ENCODE measurements at places on chromosomes 13 and 19.

- DNase-seq = no peak
These were observed 115.8 kb upstream of the TMTC4 start for GRCh38 chr13:100790405-100790804.

GRCh38 chr13:67806796-67807195 is 576.7 kb upstream of the PCDH9 start:
- no peak for DNase-seq

DNA sequence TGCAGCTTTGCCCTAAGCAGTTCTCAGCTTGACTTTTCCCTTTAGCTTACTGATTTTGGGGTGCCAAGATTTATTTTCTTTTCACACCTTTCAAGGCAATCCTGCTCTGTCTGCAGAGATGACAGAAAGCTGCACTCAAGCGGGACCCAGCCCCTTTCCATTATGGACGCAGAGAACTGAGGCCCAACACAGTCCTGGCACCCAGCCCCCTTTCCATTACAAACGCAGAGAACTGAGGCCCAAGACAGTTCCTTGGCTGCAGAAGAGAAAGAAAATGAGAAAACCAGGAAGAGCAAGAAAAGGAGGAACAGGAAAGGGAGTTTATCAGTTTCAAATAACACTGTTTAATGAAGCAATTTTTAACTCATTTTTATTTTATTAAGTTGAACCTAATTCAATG is 36.8 kb upstream of the ATP11A start:
- no peak for DNase-seq

DNA sequence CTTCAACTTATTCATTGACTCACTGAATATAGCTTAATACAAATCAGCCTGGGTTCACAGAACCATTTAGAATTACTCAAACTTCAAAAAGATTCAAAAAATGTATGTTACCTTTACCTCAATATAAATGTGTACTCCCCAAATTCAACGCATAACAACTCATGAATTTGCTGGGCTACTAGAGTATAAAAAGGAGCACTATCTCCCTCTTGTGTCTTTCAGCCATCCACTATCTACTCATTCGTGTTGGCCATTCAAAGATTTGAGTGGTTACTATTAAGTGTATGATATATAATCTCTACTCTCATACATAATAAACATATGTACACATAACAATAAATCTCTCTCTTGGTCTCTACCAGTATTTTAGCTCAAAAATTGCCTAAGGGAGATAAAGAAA is 20.3 kb downstream of the INTS6 start:
- DNase-seq = no peak

- DNase-seq = no peak
These were observed 507.4 kb downstream of the DACH1 start for GRCh38 chr13:71359641-71360040.

GRCh38 chr19:3080286-3080685 is 13.9 kb upstream of the GNA11 start:
- no peak for DNase-seq

DNA sequence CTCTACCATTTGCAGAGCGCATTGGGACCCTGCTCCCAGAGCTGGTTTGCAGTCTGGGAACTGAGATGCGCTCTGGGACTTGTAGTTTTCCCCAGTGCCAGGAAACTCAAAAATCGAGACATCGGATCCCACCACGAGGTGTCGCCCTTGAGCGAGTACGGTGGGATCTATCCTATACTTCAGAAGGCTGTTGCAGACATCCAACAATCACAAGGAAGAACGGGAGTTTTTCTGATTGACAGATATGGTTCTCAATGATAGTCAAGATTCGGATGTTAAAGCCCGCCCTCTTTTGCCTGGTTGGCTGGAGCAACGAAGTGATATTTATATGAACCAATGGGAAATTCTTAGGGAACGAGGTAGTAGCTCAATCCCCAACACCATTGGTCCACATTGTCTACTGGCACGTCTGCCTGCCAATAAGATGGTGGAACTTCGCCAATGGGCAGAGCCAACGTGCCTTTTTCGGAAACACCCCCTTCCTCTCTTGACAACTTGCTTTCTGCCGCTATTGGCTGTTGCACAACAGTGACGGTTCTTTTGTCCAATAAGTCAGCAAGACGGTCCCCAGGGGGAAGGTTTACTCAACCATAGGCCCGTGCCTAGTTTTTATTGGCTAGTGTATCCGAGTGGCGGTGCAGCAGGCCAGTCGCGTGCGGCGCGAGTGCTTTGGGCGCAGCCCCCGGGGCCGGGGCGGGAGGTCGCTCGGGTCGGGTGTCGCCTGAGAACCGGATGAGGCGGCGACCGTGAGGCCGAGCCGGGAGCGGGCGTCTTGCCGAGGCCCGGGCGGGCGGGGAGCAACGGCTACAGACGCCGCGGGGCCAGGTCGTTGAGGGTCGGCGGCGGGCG is at the start of gene DNM2:
DNM2 (plus strand) TSS at position 724 of the 849 bp plus-strand sequence. CDS start 164 bp downstream, outside the sequence.
- peak; percentile 93 for DNase-seq

DNA sequence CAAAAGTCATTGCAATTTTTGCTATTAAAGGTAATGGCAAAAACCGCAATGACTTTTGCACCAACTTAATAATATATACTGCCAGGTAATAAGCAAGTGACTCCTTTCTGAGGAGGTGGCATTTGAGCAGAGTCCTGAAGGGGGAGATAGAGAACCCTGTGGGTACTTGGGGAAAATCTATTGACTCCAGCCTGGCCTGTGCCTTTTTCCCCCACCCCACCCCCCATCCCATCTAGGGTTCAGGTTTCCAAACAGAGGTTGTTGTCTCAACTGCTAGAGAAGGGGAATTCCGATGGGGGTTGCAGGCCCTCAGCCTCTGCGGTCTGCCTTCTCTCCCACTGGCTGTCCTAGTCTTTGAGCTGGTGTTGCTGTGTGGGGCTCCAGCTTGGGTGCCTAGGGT is 11.5 kb downstream of the S1PR2 start:
- no peak for DNase-seq

GRCh38 chr13:84137292-84137691 is 255.0 kb upstream of the SLITRK1 start:
- no peak for DNase-seq

DNA sequence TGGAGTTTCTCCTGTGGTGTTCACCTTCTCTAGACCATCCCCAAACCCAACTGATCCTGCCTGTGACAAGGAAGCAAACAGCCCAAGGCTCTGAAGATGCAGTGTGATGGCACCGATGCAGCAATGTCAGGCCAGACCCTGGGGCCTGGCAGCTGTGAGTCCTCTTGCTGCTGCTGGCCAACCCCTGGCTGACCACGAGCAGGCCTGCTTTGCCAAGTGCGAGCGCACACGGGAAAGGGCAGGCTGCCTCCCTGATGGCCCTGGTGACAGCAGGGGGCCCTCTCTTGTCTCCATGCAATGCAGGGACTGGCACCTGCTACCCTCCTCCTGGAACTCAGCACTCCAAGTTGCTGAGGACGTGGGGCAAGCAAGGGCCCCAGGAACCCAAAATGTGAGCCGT is 5.4 kb upstream of the VSTM2B start:
- no peak for DNase-seq

DNA sequence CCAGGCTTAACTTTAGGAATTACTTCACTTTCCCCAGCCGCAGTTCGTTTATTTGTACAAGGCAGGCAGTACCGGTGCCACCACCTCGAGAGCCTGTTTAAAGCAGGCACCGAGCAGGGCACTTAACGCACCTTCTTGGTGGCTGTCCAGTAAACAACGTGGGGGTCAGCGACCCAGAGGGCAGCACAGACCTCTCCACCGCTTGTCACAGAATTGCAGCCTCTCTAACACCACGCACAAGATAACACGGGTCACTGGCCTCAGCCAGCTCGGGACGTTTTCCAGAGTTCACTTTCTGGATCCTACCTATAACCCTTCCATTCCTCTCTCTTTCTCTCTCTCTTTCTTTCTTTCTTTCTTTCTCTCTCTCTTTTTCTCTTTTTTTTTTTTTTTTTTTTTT is 16.8 kb upstream of the ELAVL1 start:
- DNase-seq = no peak

DNA sequence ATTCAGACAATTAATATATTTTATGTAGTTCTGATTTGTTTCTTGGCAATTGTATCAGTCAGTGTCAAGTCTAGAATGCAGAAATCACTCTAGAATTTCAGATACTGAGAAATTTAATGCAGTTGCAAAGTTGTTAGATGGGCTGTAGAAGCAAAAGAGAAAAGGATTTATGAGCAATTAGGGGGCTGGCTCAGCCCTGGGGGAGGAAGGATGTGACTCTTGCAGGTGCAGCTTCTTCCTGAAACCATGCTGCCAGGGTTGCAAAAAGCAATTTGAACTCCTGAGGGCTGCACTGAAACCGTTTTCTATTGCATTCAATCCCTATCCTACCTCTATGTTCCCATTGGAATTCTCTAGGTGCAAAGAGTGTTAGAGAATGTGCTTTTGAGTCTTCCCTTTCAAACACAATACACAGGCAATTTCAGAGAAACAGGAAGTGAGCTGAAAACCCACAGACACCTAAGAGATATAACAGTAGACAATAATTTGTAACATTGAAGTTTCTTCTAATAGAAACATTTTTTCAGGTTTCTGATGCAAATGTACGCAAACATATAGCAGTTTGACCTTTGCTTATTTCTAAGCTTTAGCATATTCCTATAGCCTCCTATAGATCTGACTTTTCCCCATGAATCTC is 814.7 kb upstream of the ATXN8OS start:
- DNase-seq = no peak

DNA sequence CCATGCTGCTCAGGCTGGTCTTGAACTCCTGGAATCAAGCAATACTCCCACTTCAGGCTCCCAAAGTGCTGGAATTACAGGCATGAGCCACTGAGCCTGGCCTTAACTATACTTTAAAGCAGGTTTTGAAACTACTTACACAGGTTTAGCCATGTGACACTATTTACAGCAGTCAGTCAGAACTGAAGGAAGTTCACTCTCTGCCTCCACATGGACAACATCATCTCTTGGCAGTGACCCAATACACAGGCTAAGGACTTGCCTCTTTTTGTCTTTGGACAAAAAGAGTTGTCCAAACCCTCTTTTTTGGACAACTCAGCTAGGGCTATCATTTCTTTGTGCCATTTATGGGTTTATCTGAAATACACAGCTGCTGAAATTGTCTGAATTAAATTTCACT is 89.0 kb upstream of the CLDN10 start:
- no peak for DNase-seq

- no peak for DNase-seq
These were observed 19.5 kb downstream of the CAPS start for GRCh38 chr19:5933391-5934068.

DNA sequence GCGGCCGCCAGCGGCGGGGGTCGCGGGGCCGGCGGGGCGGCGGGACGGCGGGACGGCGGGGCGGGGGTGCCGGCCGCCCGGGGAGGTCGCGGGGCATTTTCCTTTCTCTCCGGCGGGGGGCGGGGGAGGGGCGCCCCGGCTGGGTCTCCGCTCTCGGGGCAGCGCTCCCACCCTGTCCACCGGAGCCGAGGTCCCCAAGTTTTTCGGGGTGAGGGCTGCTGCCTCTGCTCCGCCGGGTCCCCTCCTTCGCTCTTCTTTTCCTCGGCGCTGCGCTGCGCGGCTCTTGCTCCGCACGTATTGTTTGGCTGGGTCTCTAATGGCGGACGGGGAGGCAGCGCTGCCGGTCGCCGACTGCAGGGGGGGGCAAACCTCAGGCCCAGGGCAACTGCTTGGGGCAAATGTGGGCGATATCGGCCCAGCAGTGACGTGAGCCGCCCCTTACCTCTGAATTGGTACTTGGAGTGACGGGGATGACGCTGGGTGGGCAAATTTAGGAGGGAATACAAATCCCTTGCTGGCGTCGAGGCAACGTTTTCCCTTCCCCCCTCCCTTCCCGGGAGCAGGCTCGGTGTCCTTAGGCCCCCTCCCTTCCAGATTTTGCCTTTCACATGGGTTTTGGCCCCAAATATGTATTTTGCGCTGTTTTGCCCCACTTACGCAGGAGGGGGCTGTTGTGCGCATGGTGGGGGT is 759 bp downstream of the ZMYM2 start:
- DNase-seq = peak; percentile 13

GRCh38 chr19:30065680-30066606 is 123.9 kb downstream of the URI1 start:
- no peak for DNase-seq

- no peak for DNase-seq
These were observed 1790.8 kb upstream of the PCDH20 start for GRCh38 chr13:63206461-63206860.

DNA sequence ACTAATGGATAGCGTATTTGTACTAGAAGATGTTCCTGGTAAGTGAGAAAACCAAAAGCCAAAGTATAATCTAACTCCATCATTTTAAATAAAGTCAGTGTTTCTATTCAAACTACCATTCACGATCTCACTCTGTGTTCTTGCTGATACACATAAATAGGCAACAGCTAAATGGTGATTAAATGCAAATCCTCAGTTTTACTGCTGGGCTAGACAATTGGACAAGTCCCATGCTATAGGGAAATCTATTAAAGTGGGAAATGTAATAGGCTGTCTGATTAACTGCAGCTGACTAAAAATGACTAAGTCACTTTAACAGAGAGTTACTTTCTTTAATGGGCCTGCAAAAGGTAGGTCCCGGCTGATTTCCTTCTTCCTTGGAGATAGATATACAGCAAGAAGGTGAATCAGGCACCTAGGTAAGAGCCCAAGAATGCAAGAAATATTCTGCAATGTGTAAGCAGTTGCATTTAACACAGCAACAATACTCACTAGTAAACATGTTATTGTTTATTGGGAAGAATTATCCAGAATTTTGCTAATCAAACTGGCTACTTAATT is 298.4 kb downstream of the SLITRK6 start:
- DNase-seq = no peak

- no peak for DNase-seq
These were observed at the start of gene LYPD4 for GRCh38 chr19:41844601-41845000. LYPD4 (minus strand) TSS chr19:41844683; CDS start chr19:41839285, 5,398 bp downstream.

DNA sequence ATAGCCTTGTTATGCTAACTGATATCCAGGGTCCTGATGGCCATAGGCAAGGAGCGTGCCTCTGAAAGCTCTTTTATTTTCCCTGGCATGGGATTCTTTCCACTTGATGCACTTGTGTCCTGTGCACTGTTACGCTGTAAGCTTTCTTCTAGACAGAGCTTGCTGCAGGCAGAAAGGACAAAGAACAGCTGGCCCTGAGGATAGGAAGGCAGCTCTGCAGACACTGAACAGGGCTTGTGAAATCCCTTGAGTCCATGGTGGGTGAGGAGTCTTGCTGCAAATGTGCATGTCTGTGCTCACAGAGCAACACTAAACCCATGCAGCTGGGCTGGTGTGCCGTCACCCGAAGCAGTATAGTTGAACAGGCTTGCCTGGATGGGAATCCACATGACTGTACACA is 126.6 kb downstream of the AKAP11 start:
- no peak for DNase-seq

DNA sequence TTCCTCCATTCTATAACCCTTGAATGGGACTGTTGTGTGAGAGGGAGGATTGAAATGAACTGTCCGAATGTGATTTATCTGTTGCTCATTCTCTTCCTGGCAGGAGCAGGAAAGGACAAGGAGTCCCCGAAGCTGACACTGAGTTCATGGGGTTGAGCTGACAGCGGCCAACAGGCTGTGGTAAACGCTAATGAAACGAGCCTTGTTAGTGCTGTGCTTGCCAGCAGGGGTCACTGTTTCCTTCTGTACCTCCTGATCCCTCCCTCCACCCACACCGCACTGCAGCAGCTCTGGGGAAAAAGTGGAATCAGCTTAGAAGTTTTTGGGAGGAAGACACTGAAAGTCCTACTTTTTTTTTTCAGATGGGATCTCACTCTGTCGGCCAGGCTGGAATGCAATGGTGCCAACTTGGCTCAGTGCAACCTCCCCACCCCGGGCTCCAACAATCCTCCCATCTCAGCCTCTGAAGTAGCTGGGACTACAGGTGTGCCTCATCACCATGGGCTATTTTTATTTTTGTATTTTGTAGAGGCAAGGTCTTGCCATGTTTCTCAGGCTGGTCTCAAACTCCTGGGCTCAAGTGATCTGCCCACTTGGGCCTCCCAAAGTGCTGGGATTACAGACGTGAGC is 6.7 kb upstream of the ZNF761 start:
- peak; percentile 27 for DNase-seq

- no peak for DNase-seq
These were observed 890 bp upstream of the ZNF611 start for GRCh38 chr19:52735734-52736133.
